Fibroblast of lung (primary cell): ENCODE measurements at places on chromosomes 16 and 17. TPM values are rescaled to one million over a fixed set of nuclear protein-coding genes. Genes with fewer than 3 reads are reported as not detected.

The TBC1D3 gene
- not detected in 2 replicates for total RNA-seq

The TMEM114 gene
- not detected in 2 replicates for total RNA-seq

- DNase-seq: no peak
Measured at GRCh38 chr17:59712862-59713261, 5.4 kb downstream of the VMP1 start.

- no peak for DNase-seq
Measured at GRCh38 chr16:79439901-79440300, 160.6 kb downstream of the MAF start.

DNA sequence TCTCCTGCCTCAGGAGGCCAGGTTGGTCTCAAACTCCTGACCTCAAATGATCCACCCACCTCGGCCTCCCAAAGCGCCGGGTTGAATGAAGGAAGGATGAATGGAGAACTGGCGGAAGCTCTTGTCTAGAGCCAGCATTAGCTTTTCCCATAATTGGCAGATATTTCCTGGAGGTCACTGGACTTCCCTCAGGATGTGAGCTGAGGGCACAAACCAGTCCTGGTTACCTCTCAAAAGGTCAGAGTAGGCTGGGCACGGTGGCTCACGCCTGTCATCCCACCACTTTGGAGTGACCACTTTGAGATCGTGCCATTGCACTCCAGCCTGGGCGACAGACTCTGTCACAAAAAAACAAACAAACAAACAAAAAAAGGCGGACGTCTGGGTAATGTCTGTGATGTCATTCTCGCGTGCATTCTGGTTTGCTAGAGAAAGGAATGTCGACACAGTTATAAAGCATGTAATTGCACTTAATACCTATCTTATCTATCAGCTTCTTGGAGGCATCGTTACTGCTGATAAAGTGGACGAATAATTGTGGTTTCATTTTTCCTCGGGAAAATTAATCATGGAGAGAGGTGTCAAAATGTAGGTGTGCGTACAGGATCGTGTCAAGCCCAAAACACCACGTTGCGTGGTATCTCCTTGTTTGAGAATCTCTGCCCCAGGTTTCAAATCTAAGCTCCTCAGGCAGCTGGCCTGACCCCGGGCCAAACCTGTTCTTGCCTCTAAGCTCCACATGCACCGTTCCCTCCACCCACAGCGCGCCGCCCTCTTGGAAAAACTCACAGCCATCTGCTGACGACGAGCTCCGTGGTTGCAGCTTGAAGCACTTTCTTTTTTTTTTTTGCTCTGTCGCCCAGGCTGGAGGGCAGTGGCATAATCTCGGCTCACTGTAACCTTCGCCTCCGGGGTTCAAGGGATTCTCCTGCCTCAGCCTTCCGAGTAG, 6.4 kb upstream of the CRK start:
- DNase-seq: peak; percentile 60

DNA sequence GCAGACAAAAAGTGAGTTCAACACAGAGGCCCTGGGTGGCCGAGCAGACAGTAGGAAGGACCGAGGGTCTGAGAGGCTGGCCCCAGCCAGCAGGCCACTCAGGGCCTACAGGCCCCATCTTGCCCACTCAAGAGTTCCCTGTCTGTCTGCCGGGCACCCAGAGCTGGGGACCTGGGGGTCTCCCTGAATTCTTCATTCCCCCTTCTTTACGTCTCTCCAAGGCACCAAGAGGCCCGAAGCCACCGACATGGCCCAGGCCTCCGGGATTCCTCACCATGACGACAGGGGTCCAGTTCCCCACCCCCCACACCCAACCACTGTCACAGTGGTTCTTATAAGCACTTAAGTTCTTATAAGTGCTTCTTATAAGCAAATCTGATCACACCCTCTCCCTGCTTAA, 49.2 kb downstream of the NOS2 start:
- DNase-seq: no peak

DNA sequence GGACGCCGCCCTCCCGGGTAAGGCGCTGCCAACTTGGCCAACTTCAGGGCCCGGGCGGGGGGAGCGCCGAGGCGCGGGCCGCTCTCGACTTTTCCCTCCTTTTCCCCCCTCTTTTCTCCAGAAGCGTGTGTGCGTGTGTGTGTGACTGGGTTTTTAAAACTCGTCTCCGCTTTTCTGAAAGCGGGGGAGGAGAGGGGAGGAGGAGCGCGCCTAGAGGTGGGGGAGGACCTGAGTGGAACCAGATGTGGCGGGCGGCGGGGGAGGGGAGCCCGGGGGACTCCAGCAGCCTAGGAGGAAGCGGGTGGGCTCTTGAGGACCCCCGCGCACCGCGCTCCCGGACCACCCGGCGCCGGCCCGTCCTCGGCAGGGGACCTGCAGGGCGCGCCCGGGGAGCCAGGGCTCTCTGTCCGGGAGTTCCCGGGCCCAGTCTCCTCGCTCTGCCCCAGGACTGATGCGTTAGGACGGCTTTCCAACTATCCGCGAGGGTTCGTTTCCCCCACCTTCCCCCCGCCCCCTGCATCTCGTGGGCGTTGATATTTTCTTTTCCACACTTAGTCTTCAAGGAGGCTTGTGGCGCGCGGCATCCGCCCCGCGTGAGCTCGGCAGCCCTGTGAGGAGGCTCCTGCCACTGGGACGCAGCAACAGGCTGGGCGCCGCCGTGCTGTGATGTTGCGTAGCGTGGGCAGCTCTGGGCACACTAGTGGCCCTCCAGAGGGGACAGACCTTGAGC, 599 bp downstream of the MRC2 start:
- DNase-seq: peak; percentile 76

The CES5A gene
- total RNA-seq: not detected in 2 replicates

- no peak for DNase-seq
Measured at GRCh38 chr16:54270711-54271110, 15.9 kb downstream of the IRX3 start.

The EFCAB5 gene
- total RNA-seq: 0.26 and 0.66 TPM in 2 replicates

DNA sequence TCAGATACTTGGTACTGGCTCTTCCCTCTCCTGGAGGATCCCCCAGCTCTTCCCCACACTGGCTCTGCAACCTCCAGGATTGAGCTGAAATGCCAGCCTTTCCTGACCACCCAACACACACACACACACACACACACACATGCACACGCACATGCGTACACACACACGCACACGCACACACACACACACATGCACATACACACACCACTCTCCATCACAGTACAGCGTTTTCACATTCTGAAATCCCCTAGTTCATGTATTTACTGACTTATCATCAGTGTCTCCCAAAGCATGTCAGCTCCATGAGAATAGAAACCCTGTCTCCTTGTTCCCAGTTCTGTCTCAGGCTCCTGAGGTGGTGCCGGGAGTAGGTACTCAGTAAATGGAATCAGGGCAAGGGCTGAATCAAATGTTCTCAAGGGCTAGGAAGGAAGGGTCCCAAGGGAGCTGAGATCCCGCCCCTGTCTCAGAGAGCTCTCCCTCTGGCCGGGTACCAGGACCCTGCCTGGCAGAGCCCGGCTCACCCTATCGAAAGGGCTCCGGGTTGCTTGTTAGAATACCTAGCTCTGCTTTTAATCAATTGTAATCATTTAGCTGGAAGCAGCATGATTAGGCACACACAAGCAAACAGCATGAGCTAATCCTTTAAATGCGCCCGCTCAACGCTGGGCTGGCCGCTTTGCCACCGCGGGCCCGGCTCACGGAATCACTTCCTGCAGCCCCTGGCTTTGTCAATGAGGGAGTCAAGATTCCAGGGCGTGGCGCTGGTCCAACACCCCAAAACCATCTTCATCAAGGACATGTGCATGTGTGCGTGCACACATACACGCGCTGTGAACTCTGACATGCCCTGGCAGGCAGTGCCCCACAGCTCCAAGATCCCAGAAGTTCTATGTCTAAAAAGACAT, 140.7 kb downstream of the C16orf78 start:
- no peak for DNase-seq

- peak; percentile 55 for DNase-seq
Measured at GRCh38 chr17:29005936-29006511, at the start of gene SEZ6. TSS of gene SEZ6 (minus strand) at chr17:29006033. CDS start at chr17:29005869, 164 bp downstream.

DNA sequence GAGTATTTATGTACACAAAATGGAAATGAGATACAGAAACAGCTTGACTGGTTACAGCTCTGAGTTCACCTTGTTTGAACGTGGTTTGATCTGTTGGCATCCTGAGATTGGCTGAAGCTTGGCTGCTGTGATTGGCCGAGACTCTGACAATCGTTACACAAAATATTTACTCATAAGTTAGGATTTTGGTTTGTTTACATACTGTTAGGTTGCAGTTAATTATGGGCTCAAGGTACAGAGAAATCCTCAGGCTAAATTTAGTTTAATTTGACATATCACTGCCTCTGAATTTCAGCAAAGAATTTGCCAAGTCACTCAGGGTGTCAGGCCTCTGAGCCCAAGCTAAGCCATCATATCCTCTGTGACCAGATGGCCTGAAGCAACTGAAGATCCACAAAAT, 227.3 kb downstream of the COPRS start:
- DNase-seq: no peak

- DNase-seq: no peak
Measured at GRCh38 chr17:75114552-75115314, 5.0 kb downstream of the ARMC7 start.

DNA sequence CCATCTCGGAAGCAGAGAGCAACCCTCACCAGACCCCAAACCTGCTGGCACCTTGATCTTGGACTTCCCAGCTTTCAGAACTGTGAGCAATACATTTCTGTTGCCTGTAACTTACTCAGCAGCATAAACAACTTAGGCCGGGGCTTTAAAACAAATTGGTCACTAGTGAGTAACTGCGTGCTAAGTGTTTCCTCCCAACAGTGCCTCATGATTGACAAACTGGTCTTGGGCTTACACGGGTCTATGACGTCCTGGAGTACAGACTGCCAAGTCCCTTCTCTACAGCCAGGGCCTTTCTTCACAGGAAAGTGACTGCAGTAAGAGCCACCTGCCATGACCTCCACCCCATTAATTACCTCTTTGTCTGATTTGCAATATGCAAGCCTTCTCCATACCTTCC, 136.7 kb downstream of the XYLT1 start:
- DNase-seq: peak; percentile 84

The SLC6A2 gene
- total RNA-seq: not detected in 2 replicates

The ASPHD1 gene
- 5.4 and 5.9 TPM in 2 replicates for total RNA-seq

- DNase-seq: peak; percentile 53
Measured at GRCh38 chr17:50148226-50149090, 2.0 kb downstream of the PPP1R9B start.

GRCh38 chr17:57859601-57860413, 10.0 kb upstream of the MRPS23 start:
- no peak for DNase-seq

The SLC52A1 gene
- 0.26 and 0.66 TPM in 2 replicates for total RNA-seq

The TP53TG3C gene
- not detected in 2 replicates for total RNA-seq

DNA sequence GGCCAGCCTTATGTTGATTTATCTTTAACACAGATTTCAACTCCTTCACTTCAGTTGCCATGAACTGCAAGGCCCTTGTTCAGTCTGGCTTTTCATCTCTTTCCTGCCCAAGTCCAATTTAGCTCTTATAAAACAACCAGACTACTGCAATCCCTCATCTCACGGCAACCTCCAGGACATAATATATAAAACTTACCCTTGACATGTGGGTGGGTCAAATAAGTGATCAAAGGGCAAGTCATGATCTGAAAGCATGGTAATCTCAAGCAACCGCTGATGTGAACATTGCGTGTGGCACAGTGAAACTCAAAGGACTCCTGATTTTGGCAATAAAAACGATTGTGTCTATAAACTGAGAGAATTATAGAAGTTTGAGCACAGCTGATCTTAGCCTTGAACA, 364.6 kb downstream of the CDH13 start:
- no peak for DNase-seq

The ERN2 gene
- total RNA-seq: under 0.01 and 0.83 TPM in 2 replicates
